ENCODE measurements at places on chromosomes 13 and 19.

DNA sequence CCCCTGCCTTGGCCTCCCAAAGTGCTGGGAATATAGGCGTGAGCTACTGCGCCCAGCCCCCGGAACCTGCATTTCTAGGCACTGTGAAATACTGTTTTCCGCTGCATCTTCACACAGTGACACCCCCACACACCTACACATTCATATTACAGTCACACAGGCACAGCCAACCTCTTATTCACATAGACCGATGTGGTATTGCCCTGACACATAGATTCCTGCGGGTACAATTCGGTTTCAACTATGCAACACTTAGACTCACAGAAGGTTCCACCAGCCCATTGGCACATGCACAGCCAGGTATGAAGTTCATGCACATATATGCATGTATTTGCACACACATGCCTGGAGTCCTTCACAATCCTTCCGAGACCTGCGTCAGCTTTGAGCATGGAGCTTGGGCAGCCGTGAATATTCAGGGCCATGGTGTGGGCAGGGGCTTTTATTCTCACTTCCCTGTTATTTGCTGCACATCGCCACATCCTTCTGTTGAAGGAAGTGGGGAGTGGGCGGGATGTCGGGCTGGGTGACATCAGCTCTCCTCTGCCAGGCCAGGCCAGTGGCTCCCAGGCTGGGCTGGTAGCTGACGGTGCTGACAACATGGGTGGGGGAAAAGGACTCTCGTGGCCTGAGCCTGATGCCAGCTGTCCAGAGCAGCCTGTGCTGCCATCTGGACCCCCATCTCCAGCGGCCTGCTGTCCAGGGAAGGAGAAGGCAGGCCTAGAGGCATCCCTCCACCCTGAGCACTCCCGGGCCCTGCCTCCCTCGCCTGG lies 5.4 kb upstream of the CDC37 start:
- no peak for DNase-seq

- DNase-seq = peak; percentile 60
Measured at GRCh38 chr13:93900731-93901130, 578.8 kb downstream of the DCT start.

GRCh38 chr13:93727211-93728141 lies 500.9 kb downstream of the GPC6 start:
- peak; percentile 78 for DNase-seq

DNA sequence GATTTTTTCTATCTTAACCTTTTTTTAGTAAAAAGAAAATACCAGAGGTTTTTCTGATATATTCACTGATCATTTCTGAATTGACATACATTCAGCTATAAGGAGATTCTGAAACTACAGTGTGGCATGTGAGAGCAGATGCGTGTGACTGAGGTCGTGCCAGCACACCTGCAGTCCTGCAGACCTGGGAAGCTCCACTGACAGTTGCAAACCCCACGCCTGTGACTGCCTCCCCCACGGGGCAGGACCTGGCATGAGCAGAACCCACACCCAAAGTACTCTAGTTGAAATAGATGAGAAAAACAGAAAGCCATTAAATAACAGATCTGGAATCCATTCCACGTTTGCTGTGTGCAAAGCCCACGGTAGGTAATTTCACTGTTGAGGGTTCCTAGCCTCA lies 80.7 kb downstream of the TEX29 start:
- no peak for DNase-seq

DNA sequence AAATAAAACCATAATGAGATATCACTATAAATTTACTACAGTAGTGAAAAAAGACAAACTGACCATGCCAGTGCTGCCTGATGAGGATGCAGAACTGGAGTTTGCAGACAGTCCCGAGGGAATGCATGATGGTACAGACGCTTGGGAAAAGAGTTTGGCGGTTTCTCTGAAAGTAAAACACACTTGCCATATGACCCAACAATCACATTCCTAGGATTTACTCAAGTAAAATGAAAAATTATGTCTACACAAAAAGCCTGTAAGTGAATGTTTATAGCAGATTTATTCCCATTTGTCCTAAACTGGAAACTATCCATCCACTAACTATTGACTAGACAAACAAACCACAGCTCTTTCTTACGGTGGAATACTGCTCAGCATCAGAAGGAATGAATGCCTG lies 271.0 kb downstream of the DNAJC15 start:
- DNase-seq = peak; percentile 67

- no peak for DNase-seq
Measured at GRCh38 chr13:107992542-107992941, 222.8 kb downstream of the LIG4 start.

- peak; percentile 78 for DNase-seq
Measured at GRCh38 chr13:20360041-20360491, 127.9 kb upstream of the GJB6 start.

- peak; percentile 70 for DNase-seq
Measured at GRCh38 chr13:32153056-32153455, 121.5 kb downstream of the FRY start.

- peak; percentile 24 for DNase-seq
Measured at GRCh38 chr19:18847549-18848463, 16.0 kb downstream of the UPF1 start.

Measured in fibroblast of skin of scalp (primary cell).